Activated naive CD4-positive, alpha-beta T cell treated with anti-CD3 and anti-CD28 coated beads, Interleukin-2, amount 50 U/mL, for 16 hours (primary cell): ENCODE measurements at places on chromosomes 13 and 19.

DNA sequence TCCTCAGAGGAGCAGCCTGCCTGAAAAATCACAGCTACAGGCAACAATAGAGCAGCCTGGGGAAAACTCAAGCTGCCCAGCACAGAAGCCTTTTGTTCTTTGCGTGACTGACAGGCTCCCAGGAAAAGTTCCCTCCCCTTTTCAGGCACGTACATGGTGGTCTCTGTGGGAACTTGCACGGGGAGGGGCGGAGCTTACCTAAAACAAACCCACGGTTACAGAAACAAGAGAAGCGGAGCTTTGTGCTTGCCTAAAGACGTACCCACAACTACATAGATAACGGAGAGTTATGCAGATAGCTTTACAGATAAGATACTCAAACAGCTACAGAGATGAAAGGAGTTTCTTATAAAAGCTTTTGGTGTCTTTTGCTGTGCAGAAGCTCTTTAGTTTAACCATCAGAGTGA lies 11.4 kb downstream of the ETFB start:
- DNase-seq: no peak

DNA sequence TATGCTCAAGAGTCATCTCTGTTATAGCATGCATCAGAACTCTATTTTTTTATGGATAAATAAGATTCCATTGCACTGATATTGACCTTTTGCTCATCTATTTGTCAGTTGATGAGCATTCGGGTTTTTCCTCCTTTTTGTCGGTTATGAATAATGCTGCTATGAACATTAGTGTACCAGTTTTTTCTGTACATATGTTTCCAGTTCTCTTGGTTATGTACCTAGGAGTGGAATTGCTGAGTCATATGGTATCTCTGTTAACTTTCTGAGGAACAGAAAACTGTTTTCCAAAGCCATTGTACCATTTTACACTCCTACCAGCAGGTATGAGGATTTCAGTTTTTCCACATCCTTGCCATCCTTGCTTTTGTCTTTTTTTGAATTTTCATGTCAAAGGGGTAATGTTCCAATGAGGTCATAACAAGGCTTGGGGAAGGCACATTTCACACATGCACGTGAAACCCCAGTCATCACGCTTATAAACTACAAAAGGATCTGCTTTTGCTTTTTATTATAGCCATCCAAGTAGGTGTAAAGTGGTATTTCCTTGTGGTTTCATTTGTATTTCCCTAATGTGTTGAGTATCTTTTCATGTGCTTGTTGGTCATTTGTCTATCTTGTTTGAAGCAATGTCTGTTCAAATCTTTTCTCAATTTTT lies 14.6 kb downstream of the KBTBD7 start:
- no peak for DNase-seq

DNA sequence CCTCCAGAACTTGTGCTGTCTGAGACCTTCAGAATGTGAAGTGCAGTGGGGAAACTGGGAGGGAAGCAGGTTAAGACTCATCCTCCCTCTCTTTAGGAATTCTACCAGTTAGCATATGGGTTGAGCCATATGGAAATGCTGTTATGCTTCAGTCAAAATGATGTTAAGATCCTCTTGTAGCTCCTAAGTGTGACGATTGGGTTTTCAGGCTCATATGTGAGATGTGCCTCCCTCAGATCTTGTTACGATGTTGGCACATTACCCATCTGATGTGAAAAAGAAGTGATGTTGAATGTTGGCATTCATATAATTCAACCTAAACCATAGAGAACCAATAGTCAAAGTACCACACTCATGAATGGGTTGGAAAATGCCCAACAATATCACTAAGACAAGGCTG lies 67.8 kb upstream of the IPO5 start:
- no peak for DNase-seq

DNA sequence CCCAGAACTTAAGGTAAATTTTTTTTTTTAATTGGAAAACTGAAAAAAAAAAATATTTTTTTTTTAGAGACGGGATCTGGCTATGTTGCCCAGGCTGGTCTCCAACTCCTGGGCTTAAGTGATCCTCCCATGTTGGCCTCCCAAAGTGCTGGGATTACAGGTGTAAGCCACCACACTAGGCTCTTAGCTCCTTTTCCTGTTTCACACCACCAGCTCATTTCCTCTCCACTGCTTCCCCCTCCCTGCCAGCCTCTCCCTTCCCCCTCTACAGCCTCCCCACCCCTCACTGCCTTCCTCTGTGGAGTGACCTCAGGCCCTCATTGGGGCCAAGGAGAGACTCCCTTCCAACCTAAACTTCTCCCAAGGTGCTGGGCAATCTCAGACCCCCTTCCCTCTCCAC lies 4.2 kb upstream of the GIPR start:
- DNase-seq: no peak

DNA sequence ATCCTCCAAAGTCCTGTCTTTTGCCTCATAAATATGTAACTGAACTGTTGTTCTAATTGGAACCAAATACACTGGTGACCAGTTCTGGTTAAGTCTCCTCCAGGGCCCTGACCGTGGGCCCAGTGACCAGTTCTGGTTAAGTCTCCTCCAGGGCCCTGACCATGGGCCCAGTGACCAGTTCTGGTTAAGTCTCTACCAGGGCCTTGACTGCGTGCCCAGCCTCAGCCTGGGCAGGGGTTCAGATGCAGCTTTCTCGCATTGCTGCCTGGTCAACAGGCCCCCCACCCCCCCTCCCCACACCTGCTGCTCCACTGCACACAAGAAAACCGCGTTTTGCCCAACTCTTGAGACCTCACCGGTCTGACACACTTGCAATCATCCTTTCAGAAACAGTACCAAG lies 3.8 kb upstream of the GRTP1 start:
- no peak for DNase-seq

- DNase-seq: peak; percentile 55
These were observed 2.6 kb downstream of the BBC3 start for GRCh38 chr19:47228168-47228936.

- DNase-seq: no peak
These were observed 342 bp upstream of the SIGLEC10 start for GRCh38 chr19:51417810-51418157.

DNA sequence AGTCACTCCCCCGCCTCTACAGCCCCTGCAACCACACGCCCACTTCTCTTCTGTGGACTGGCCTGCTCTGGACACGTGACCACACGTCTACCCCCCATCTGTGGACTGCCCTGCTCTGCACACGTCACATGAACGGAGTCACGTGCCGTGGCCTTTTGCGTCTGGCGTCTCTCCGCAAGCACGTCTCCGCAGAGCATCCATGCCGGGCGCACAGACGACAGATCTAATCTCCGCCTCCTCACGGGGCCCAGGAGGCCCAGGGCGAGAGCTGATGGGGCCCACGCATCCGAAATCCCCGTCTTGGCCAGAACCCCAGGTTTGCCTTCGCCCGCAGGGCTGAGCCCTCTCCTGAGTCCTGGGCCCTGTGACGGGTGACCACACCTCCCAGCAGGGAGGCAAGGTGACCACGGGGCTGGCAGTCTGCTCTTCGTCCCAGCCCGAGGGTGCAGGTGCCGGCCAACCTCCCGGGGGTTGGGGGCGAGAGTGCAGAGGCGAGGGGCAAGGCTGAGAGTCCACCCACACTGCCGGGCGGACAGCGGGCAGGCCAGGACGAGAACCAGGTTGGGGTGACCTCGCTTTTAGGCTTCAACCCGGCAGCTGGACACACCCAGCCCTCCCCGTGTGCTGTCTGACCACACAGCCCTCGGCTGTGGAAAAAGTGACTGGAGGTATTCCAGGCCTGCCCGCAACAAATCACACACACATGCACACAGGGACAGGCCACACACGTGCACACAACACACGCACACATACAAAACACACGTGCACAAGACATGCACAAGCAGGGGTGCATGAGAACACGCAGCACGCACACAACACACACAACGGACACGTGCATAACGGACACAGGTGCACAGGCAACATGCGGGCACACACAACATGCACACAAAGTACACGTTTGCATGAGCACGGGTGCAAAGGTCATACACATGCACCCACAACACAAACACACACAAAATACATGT lies 3.9 kb downstream of the SBNO2 start:
- peak; percentile 10 for DNase-seq

DNA sequence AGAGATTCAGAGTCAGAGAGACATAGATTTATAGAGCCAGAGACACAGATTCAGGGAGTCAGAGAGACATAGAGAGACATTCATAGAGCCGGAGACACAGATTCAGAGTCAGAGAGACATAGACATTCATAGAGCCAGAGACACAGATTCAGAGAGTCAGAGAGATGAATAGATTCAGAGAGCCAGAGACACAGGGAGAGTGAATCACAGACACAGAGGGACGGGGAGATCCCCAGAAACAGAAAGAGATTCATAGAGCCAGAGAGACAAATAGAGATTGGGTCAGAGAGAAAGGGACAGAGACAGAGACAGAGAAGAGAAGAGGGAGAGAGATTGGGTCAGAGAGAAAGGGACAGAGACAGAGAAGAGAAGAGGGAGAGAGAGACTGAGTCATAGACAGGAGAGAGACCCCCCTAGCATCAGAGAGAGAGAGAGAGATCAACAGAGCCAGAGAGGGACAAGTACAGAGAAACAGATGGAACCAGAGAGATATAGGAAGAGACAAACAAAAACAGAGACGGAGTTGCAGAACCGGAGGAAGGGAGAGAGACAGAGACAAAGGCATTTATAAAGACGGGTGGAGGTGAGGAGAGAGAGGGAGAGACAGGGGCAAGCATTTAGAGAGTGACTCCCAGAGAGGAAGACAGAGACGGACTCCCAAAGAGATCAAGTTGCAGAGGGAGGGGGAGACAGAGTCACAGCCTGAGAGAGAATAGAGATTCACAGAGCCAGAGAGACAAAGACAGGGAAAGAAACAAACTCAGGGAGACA lies 1.1 kb upstream of the PRKCG start:
- no peak for DNase-seq

DNA sequence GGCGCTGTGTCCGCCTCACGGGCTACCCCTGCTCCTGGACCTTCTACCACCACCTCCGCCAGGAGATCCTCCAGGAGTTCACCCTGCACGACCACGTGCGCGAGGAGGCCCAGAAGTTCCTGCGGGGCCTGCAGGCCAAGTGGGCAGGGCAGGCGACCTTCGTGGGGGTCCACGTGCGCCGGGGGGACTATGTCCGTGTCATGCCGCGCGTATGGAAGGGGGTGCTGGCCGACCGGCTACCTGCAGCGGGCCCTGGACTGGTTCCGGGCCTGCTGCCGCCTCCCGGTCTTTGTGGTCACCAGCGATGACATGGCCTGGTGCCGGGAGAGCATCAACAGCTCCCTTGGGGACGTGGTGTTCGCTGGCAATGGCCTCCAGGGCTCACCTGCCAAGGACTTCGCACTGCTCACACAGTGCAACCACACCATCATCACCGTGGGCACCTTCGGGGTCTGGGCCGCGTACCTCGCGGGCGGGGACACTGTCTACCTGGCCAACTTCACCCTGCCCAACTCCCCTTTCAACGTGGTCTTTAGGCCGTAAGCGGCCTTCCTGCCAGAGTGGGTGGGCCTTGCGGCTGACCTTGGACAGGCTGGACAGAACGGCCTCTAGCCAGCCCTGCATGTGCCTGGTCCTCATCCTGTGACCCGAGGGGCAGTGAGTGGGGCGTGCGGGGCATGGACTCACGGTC lies 7.8 kb upstream of the NTN5 start:
- DNase-seq: no peak

- no peak for DNase-seq
These were observed 21.4 kb downstream of the KDM4B start for GRCh38 chr19:4990306-4990705.

- DNase-seq: peak; percentile 56
These were observed 12.0 kb downstream of the KHSRP start for GRCh38 chr19:6412447-6413091.

DNA sequence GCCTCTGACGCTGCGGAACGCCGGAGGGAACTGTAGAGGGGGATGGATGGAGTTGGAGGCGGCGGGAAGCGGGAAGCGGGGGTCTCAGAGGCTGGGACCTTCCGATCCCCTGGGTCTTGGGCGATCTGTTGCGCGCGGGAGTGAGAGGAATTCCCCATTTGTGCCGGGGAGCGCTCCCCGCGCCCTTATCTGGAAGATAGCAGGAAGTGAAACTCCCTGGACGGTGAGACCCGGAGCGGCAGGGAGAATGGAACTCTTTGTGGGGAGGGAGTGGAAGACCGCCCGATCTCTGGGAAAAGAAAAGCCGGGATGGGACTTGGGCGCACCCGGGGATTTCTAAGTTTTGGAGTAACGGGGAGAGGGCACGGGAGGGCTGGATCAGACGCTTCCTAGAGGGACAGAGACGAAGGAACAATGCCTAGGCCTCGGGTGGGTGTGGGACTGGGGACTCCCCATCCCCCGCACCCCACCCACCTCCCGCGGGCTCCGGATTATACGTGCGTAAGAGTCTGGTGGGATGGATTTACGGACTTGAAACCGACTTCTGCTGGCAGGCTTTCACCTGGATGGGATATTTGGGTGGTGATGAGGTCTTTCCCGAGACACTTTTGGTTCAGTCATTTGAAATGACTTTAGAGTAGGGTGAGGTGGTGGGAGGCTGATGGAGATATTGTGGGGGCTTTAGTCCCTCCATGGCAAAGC lies 495 bp downstream of the LSR start:
- DNase-seq: no peak

DNA sequence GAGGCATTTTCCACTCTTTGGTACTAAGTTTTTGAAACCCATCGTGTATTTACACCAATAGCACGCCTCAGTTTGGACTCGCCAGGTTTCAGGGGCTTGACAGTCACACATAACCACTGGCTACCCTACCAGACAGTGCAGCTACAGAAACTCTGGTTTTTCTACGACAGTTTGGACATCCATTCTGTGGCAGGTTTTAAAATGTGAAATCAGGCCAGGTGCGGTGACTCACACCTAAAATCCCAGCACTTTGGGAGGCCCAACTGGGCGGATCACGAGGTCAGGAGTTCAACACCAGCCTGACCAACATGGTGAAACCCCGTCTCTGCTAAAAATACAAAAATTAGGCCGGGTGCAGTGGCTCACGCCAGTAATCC lies 13.2 kb downstream of the KDELR1 start:
- no peak for DNase-seq

- DNase-seq: no peak
These were observed at the start of gene MCEMP1 for GRCh38 chr19:7676854-7677253. MCEMP1 (plus strand) TSS chr19:7677090; CDS start chr19:7677121, 31 bp downstream.

GRCh38 chr13:95620825-95621498 lies 23.5 kb downstream of the DZIP1 start:
- DNase-seq: no peak

DNA sequence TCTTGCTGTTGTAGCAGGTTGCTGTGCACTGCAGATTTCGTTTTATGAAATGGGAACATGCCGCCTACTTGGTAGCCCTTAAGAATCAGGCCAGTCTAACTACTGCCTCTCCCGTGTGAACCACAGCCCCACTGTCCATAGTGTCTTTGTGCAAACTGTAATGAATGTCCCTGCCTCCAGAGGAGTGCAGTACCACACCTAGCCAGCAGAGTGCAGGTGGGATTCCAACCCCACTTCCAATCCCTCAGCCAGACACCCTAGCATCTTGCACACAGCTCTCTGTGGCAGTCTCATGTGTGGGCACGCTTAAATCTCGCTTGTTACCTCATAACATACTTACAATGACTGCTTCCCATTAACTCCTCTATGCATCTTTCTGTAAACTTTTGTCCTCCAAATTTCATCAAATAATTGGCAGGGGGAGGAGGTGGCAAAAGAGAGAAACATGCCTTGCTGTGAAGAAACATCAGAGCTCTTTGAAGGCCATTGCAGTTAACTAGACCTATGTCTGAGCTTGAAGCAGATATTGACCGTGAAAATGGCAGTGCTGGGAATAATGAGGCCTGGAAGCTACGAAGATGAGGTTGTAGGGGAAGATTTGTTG lies 47.2 kb downstream of the ZAR1L start:
- DNase-seq: peak; percentile 58

- peak; percentile 69 for DNase-seq
These were observed 15.2 kb upstream of the S1PR4 start for GRCh38 chr19:3163230-3163886.
